Upper lobe of left lung (tissue), 6 donors: ENCODE measurements at places on chromosomes 16 and 17. TPM values are rescaled to one million over a fixed set of nuclear protein-coding genes. Genes with fewer than 3 reads are reported as not detected.

The TUBG2 gene
- 15.2 TPM for total RNA-seq

The SLC47A1 gene
- 6.9 TPM for total RNA-seq

The GAS2L2 gene
- 2.7 TPM for total RNA-seq

The TMEM100 gene
- total RNA-seq = 195 TPM

- DNase-seq = no peak
Measured at GRCh38 chr17:55124730-55125360, 139.9 kb upstream of the HLF start.

GRCh38 chr17:39675390-39676082 lies 7.3 kb downstream of the PNMT start:
- no peak for DNase-seq

DNA sequence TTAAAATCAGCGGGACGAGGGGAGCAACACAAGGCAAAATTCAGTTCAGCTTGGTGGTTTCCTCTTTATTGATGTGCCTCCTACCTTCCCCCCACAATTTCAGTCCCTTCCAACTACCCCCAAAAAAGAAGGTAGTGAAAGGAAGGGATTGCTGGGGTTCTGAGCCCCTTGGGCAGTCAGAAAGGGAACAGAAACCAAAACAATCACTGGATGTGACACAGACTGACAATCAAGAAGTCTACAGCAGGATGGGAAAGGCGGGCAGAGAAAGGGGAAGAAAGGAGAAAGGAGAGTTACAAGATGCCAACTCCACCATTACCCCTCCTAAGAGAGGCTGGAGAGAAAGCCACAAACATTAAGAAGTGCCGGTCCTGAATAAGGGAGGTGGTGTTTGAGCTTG lies 1.1 kb upstream of the PHF23 start:
- no peak for DNase-seq

DNA sequence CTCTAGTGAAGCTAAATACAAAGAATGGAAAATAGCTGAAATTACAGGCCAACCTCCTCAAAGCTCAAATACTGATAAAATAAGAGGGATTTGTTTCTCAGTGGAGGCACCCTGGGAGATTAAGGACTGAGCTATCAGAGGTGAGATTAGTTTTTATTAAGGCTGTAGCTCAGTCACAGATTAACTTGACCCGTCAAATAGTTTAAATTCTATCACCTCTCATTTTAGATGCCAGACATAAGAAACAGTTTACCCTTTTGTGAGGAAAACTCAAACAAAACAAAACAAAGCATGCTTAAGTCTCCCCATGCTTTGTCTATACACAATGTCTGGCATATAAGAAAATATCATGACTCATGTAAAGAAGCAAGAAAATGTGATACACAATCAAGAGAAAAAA lies 208.3 kb upstream of the PMFBP1 start:
- no peak for DNase-seq

GRCh38 chr16:1184156-1184868 lies 31.4 kb downstream of the CACNA1H start:
- no peak for DNase-seq

GRCh38 chr17:49361129-49361901 lies 735 bp downstream of the ZNF652 start:
- peak; percentile 66 for DNase-seq

DNA sequence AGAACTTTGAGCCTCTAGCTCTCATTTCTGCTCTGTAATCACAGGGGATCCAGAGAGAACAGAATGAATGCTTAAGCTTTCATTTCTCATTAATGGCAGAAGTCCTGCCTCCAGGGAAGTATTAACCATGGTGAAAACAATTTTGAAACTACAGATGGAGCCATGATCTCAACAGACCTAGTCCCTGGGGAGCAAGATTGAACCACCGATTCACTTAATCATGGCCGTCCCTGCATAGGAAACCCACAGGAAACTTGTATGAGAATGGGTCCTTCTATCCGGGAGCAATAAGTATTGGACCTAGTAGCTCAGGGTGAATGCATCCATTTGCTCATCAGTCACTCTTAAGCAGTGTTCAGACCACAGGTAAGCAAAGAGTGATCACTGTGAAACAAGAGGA lies 40.2 kb upstream of the CLEC18A start:
- no peak for DNase-seq

GRCh38 chr16:70605283-70605657 lies 41.1 kb upstream of the IL34 start:
- no peak for DNase-seq

- no peak for DNase-seq
Measured at GRCh38 chr17:46792071-46792470, 26.4 kb downstream of the WNT3 start.

GRCh38 chr17:81667754-81668153 lies 1.2 kb downstream of the CCDC137 start:
- DNase-seq = no peak

DNA sequence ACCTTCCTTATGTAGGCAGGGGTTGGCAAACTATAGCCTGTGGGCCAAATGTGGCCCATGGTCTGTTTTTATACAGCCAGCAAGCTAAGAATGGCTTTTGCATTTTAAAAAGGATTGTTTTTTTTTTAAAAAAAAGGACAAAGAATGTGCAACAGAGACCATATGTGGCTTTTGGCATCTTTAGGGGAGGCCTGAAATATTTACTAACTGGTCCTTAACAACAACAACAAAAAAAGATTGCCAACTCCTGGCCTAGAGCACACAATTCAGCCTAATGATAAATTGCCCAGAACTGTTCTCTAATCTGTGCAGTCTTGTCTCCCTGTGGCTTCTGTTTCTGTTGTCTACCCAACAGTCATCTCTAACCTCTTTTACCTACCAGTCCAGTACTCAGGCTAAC lies 67.1 kb downstream of the SSH2 start:
- DNase-seq = no peak

DNA sequence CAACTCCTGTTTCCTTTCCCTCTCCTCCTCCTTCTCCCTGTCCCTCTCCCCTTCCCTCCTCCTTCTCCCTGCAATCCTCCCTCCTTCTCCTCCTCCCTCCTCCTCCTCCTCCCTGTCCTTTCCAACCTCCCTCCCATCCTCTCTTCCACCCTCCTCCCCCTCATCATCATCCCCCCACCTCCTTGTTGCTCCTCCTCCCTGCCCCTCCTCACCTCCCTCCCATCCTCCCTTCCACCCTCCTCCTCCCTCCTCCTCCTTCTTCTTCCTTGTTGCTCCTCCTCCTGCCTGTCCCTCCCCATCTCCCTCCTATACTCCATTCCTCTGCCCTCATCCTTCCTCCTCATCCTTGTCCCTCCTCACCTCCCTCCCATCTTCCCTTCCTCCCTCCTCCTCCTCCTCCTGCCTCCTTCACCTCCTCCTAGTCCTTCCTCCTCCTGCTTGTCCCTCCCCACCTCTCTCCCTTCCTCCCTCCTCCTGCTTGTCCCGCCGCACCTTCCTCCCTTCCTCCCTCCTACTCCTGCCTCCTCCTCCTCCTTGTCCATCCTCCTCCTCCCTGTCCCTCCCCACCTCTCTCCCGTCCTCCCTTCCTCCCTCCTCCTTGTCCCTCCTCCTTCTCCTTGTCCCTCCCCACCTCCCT lies 222.5 kb downstream of the IRF8 start:
- DNase-seq = no peak

GRCh38 chr17:50051082-50051576 lies 4.8 kb upstream of the ITGA3 start:
- DNase-seq = peak; percentile 77

DNA sequence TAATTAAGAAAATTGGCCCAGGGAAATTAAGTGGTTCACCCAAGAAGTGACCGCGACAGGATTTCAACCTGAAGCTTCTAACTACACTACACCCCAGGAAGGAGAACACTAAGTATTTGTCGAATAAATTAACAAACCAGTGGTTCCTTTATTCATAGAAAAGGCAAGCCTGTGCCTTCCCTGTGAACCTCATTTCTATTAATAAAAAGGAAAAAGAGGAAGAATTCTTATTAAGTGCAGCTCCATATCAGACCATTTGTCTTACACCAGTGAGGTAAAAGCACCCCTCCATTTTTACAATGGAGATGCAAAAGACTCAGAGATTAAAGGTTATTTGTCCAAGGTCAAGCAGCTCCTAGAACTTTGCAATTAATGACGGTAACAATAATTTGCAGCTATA lies 1.7 kb downstream of the COPS3 start:
- DNase-seq = no peak

GRCh38 chr16:25018972-25019617 lies 3.9 kb upstream of the ARHGAP17 start:
- DNase-seq = no peak

GRCh38 chr17:57114085-57114673 lies 29.1 kb downstream of the AKAP1 start:
- no peak for DNase-seq

GRCh38 chr17:63538693-63539595 lies 11.3 kb upstream of the DCAF7 start:
- no peak for DNase-seq

- no peak for DNase-seq
Measured at GRCh38 chr17:39513915-39514314, 52.6 kb downstream of the CDK12 start.
